ENCODE measurements at places on chromosomes 11 and 22.

DNA sequence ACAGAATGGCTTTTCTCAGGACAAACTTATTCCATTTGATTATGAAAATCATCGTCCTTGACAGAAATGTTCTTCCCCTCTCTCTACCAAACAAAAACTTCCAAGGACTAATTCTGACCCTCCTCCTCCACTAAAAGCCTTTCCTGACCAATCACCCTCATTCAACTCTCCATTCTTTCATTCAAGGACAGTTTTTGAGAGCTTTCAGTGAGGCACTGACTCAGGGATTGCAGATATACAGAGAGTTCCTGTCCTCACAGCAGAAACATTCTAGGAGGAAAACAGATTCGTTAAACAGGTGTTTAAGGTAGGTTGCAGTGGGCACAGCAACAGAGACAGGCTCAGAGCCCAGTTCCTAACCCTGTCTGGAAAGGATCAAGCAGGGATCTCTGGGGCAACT, 41.5 kb downstream of the OR4D9 start:
- DNase-seq, result no peak

DNA sequence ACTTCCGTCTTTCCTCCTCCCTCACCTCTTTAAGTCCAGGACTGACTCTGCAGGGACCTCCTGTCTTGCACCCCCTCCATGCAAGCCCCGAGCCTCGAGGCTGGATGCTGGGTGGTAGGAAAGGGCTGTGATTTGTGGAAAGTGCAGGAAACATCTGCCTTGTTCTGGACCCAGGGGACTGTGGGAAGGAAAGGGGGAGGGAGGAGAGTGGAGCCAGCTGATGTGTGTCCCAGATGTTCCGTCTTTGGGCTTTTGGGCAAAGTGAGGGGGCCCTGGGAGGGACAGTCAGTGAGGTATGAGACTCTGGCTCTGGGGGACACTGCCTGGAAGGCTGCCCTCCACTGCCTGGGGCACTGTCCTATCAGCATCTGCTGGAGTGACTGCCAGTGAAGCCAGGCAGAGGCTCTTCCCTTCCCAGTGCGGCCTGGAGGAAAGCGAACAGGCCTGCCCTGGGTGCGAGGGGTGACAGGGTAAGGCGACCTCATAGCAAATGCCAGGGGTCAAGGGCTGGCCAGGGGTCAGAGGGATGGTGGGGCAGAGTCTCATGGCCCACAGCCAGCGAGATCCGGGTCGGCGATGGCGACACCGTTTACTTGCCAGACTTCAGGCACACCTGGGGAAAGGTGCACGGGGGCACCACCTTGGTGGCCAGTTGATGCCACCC, 1.7 kb downstream of the MRGPRD start:
- DNase-seq, result no peak

DNA sequence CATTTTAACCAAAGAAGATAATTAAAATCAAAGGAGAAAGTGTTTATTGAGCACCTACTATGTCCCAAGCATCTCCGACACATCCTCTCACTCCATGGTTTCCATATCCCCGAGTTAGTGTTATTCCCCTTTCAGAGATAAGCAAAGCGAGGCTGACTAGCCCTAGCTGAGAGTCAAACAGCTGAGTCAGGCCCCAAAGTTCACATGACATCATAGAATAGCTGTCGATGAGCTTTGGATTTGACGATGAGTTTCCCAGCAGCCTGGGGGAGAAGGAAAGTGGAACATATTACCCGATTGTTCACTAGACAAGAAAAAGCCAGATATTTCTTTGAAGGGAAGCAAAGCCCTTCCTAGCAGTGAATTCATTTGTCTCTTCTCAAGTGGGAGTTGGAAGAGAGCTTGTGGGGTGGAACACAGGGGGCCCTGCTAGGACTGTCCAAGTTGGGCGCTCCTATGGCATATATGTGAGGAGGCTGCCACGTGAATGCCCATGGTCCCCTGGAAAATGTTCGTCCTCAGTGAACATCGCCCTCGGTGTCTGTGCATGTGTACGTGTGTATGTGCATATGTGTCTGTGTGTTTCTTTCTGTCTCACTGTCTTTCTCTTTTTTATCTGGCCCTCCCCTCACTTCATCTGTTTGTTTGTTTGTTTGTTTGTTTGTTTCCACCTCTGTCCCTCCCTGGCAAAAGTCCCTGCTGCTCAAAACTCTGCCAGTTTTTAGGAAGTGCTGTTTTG, 493 bp upstream of the CYTH4 start:
- DNase-seq, result no peak

DNA sequence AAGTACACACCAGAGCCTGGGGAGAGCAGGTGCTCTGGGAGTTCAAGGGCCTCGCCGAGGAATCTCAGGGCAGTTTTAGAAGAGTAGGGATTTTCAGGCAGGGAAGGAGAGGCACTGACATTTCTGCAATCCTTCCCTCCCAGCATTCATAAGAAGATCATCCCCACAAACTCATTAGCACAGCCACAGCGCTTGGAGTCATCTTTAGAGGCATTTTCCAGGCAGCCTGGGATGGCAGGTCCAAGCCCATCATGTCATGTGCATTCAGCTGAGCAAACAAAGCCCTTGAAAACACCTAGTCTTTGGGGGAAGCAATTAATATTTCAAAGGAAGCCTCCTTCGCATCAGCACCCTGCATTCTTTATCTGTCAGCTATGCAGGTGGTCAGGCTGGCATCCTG, 43.8 kb downstream of the MAP6 start:
- DNase-seq, result no peak

GRCh38 chr11:128496249-128496648, 91.1 kb downstream of the ETS1 start:
- no peak for DNase-seq

DNA sequence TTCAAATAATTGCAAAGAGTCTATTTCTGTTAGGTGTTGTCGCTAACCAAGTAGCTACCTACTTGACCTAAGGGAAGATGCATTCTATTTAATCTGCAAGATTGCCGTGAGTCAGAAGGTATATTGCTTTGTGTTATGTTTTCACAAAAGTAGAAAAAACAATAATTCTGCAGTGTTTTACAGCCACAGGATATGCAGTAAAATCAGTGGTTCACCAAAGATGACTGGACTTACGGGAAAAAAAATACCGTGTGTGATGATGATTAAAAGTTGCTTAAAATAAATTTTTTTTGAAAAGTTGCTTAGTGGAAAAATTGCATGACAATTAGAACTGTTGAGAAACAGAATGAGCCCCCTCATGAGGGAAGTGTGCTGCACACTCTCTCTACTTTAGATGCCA, 209.1 kb downstream of the DDX10 start:
- no peak for DNase-seq
